ENCODE measurements at places on chromosomes 3 and 15. TPM values are rescaled to one million over a fixed set of nuclear protein-coding genes. Genes with fewer than 3 reads are reported as not detected.

The EXD1 gene
- total RNA-seq: not detected

The STRIT1 gene
- not detected for total RNA-seq

The TTLL13 gene
- total RNA-seq: not detected

The CNTN4 gene
- not detected for total RNA-seq

The CMTM8 gene
- 7.3 TPM for total RNA-seq

The ZNF445 gene
- total RNA-seq: 17.8 TPM

The MED12L gene
- total RNA-seq: 0.23 TPM

The FGF7 gene
- not detected for total RNA-seq

The PSMA4 gene
- 250 TPM for total RNA-seq

The FSTL1 gene
- 562 TPM for total RNA-seq

The ADIPOQ gene
- not detected for total RNA-seq

The SMCO1 gene
- not detected for total RNA-seq

The RFTN1 gene
- 45.1 TPM for total RNA-seq

The NRROS gene
- 14.4 TPM for total RNA-seq

The MRPS25 gene
- total RNA-seq: 58.1 TPM

The SIDT1 gene
- total RNA-seq: not detected

The MESP2 gene
- not detected for total RNA-seq

The DAPK2 gene
- 6.7 TPM for total RNA-seq

The TNNC1 gene
- total RNA-seq: not detected

The ALPK3 gene
- total RNA-seq: 36.2 TPM

The LRRC15 gene
- total RNA-seq: not detected

The ACAA1 gene
- total RNA-seq: 52.1 TPM

The CCDC13 gene
- 1.2 TPM for total RNA-seq

The FAM107A gene
- 10.7 TPM for total RNA-seq

The CPA3 gene
- 1.7 TPM for total RNA-seq

The CFAP100 gene
- total RNA-seq: not detected

The U2SURP gene
- 92.4 TPM for total RNA-seq

The ERC2 gene
- total RNA-seq: 15.5 TPM

The PLXNB1 gene
- total RNA-seq: 43.1 TPM

The TFG gene
- total RNA-seq: 107 TPM

The CCNDBP1 gene
- 39.9 TPM for total RNA-seq

The SOX2 gene
- not detected for total RNA-seq

The ITIH4 gene
- 2.4 TPM for total RNA-seq

The PARP15 gene
- 1.4 TPM for total RNA-seq

The ITIH1 gene
- total RNA-seq: not detected

The GABRR3 gene
- total RNA-seq: not detected

The CSPG5 gene
- total RNA-seq: 0.65 TPM

The CD96 gene
- total RNA-seq: not detected

The STAB1 gene
- total RNA-seq: 340 TPM

The SH2D7 gene
- not detected for total RNA-seq

The SMAD6 gene
- total RNA-seq: 12.5 TPM

The WNT7A gene
- total RNA-seq: not detected

The ACTRT3 gene
- 5.1 TPM for total RNA-seq

The CYP19A1 gene
- total RNA-seq: not detected

The CGNL1 gene
- 27.1 TPM for total RNA-seq

The HTR3E gene
- not detected for total RNA-seq

The SPTBN5 gene
- 19.0 TPM for total RNA-seq

The SECISBP2L gene
- 52.3 TPM for total RNA-seq

The LRIG1 gene
- total RNA-seq: 42.0 TPM

The ESYT3 gene
- not detected for total RNA-seq

The ANKUB1 gene
- total RNA-seq: not detected

The GOLGA8Q gene
- total RNA-seq: 1.1 TPM

The P2RY1 gene
- 1.7 TPM for total RNA-seq

The CYP11A1 gene
- not detected for total RNA-seq

The GHSR gene
- total RNA-seq: not detected

The IQCF6 gene
- not detected for total RNA-seq

The RBSN gene
- total RNA-seq: 23.6 TPM

The ATP13A5 gene
- not detected for total RNA-seq
